ENCODE measurements at places on chromosomes 11 and 22. TPM values are rescaled to one million over a fixed set of nuclear protein-coding genes. Genes with fewer than 3 reads are reported as not detected.

GRCh38 chr22:36439481-36440271 lies 41.8 kb downstream of the TXN2 start:
- no peak for DNase-seq

- DNase-seq = no peak
Measured at GRCh38 chr22:42114721-42115120, 15.9 kb downstream of the CYP2D6 start.

NAV2 gene
- 8.1 TPM for polyA plus RNA-seq

DNA sequence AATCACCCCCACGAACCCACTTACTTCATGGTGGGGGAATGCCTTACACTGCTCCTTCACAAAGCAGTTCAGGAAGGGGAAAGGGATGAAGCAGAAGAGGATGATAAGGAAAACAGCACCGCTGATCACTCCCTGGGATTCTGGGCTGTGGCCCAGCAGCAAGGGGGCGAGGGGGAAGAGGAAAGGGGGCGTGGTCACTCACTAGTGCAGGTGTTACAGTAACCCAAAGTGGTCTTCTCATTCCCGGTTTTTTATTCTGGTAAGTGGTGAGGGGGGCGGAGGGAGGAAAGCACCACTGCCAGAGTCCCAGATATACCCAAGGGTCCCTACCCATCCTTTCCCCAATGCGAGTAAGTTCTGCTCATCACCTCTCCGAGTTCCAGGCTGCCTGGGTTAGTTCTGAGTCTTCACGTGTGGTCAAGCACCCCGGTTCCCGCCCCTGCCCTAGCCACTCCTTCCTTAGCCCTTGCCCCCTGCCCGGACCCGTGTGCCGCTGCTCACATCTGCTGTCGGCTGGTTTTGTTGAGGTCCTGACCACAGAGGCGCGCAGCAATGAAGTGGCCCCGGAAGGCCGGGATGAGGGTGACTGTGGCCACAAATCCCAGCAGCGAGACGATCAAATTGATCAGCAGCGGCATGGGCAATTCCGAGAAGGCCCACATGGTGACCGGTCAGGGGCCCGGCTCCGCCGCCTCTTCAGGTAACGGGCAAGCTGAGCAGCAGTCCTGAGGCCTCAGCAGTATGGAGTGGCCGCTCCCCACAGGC lies 477 bp downstream of the DPAGT1 start:
- DNase-seq = no peak

CRYAB gene
- polyA plus RNA-seq = 31.9 TPM

GRCh38 chr11:104799251-104799650 lies 99.0 kb downstream of the CASP12 start:
- DNase-seq = no peak

DNA sequence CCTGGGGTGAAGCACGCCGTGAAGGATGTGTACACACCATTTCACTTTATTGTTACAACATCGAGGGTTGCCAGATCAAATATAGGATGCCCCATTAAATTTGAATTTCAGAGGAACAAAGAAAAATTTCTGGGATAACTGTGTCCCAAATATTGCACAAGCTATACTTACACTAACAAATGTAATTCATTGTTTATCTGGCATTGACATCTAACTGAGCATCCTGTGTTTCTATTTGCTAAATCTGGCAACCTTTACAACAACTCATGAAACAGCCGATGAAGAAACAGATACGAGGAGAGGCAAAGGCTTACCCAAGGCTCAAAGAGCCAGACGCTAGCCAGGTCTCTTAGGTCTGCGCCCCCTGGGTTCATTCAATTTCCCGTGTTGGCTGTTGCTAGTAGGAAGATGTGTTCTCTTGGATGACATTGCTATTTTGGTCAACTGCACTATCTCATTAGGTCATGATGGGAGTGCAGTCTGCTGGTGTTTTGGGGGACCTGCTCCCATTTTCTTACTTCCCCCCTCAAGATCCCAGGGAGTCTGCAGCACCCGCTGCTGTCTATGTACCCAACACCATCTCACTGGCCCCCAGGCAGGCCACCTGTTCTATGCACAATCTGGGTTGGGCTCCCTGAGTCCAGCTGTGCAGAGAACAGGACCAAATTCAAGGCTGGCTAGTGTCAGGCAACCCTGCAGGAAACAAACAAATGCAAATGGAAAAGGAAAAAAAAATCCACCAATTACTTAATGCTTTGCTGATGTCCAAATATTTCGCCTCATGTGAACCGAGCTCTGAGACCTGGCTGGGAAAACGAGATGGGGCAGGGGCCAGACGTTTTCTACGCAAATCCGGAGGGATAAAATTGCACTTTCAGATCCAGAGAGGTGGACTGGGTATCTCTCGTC lies 560.9 kb downstream of the MIAT start:
- no peak for DNase-seq

APOA1 gene
- 4,188 TPM for polyA plus RNA-seq

TTC28 gene
- 25.5 TPM for polyA plus RNA-seq

- no peak for DNase-seq
Measured at GRCh38 chr11:117863383-117863782, 13.1 kb downstream of the FXYD6 start.

DNA sequence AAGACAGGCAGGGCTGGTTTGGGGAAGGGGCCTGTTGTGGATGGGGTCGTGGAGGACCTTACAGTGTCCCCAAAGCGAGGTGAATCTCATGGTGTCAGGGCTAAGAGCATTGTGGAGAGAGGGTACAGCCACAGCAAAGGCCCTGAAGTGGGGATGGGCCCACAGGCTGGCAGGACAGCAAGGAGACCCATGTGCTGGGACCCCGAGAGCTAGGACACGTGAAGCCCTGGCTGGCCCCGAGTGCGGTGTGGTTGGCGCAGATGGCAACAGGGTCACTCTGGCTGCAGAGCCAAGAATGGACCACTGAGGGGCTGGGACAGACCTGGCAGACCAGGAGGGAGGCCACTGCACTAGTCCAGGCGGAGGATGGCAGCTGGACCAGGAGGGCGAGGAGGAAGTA lies 30.0 kb upstream of the KCNQ1OT1 start:
- DNase-seq = no peak

GRCh38 chr22:27980424-27981148 lies 61.5 kb upstream of the PITPNB start:
- DNase-seq = no peak

DNA sequence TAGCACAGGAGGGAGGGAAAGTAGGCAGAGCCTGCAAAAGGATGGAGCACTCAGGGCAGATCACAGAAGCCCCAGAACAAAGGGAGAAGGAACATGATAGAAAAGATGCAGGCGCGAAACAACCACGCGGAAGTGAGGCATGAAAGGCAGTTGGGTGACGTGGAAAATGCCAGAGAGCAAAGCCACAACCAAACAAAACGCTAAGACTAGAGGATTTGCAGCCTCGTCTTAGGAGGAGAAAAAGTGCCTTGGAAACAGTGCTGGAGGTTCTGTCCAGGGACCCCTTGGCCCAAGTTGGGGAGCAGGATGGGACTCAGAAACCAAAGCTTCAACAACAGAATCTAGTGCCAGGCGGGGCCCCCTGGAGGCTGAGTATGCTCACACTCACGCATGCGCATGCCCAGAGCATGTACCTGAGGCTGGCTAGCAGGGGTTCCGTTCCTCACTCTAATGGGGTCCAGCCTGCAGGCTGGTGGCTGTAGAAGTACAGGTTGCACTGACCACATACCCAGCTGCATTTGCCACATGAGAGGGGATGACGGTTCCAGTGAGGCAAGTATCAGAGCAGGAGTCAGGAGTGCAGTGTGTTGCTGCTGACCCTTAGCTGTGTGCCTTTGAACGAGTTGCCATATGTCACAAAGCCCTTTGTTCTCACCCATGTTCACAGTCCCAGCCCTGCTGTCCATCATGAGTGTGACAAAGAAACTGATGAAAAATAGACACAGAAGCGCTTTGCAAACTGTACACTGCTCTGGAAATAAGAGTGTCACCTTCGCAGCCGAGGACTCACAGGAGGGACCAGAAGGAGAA lies 568.6 kb upstream of the CADM1 start:
- no peak for DNase-seq
